ENCODE measurements at places on chromosomes 7 and 10.

DNA sequence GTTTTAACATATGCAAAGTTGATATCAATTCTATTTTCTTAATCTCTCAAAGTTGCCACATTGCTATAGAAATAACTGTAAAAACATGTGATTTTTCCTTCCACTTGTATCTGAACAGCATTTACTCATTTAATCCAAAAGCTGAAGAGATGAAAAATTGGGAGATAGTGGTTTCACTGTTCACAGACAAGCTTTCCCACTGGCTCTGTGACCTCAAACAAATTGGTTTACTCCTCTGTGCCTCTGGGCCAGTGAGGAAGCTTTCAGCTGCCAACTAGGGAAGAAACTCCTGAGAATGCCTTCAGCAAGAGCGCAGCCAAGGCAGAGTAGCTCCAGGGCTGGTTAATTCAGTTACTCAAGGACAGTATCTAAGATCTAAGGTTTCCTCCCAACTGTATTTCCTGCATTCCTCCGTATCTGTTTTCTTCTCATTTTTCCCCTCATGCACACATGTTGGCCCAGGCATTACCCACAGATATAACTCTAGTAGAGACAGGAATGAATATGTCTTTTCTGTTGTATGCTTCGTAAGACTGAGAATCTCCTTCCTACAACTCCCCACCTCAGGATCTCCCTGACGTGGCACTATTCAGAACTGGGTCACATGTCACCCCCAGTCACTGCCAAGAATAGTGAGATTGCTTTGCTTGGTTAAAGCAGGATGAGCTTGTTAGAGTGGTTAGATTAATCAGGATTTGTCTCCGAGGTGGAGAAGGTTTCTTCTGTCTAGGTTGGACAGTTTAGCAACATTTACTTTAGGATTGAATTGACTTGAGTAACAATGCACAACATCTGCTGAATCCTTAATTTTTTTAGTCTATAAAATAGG is 315.7 kb downstream of the NRG3 start:
- no peak for DNase-seq

- no peak for DNase-seq
Measured at GRCh38 chr10:122475591-122476332, 14.4 kb downstream of the HTRA1 start.

DNA sequence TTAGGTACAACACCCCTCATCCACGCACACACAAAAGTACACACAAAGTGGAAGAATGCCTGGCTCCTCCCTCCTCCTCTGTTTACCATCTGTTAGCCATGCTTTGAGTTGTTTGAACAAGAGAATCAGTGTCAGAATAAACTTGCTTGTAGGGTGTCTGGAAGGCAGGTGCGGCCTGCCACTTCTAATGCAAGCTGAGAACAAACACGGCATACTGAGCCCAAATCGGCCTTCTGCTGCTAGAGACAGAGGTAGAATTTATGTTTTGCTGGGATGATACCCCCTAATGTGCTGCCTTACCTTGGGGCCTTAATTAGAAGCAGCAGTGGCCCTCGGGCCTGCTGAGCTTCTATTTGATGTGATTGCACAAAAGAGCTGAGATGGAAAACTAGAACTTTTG is 24.9 kb upstream of the FAM180A start:
- DNase-seq, result no peak

- no peak for DNase-seq
Measured at GRCh38 chr10:29783201-29783947, 148.6 kb upstream of the SVIL start.

DNA sequence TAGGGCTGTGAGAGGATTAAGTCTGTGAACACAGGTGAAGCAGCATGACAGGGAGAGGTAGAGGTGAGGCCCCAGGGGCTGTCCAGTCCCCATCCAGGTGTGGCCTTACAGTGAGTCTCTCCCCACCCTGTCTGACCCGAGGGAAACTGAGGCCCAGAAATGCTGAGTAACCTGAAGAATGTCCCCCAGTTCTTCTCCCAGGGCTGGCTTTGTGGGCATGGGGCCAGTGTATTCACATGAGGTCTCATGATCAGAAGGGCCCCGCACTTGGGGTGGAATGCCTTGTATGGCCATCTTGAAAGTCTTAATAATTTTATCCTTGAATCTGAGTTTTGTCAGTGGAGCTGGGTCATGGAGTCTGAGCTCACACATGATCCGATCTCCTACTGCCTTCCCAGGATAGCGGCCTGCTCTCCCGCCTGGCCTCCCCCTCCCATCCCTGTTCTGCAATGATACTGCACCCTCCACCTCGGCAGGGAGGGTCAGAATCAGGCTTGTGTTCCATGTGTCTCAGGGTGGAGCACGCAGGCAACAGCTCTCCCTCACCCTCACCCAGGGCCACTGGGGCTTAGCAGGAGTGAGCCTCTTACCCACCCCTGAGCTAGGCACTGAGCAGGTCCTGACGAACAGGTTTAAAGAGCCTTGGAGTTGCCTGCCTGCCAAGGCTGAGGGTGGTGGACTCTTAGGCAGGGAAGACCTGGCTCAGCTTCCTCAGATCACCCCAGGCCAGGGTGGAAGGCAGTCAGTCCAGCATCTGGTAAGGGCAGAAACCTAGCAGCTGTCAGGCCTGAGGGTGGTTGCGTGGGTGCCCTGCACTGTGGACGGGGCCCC is 41.4 kb upstream of the NPFFR1 start:
- DNase-seq, result no peak

- DNase-seq, result no peak
Measured at GRCh38 chr10:77770868-77771175, 133.2 kb upstream of the KCNMA1 start.

DNA sequence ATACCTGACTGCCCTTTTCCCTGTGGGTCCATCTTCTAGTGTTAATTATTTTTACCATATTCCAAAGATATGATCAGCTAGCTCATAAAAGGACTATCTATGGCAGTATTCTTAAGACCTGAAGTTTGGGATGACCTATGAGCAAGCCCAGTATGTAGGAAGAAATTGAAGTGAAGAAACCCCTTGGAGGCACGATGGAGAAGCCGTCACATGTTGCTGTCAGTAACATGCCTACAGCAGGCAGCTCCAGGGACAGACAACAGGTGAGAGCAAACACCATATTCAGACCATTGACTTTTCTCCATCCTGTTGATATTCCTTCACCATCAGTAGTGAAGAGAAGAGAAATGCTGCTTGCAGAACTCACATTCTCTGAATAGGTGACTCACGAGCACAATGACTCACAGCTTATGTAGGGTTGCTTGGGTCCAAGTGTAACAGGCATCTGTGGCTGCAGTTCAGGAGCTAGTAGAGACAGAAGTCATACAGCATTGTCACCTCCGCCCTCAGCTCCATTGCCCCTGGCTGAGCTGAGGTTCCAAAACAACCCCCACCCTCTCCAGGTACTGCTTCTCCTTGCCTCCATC is 8.4 kb upstream of the LYZL2 start:
- DNase-seq, result peak; percentile 62

DNA sequence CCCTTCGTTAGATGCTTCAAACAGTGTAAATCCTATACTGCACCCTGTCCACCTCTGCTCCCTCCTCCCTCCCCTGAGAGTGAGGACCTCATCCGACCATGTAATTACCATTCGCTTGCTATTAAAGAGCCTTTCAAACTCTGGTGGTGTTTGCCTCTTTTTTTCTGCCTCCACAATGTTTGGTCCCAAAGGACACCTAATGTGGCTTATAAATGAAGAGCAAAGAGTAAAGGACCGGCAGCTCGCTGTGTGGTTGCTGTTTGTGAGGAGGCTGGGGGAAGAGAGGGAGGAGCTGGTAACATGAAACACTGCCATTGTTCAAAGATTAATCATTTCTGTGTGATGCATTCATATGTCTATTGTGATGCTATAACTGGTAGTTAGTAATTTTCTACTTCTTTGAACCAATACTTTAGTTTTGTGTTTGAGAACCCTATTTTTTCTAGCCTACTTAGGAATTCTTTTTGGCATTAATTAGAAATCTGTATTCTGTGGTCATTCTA is 27.9 kb downstream of the MTURN start:
- no peak for DNase-seq

- no peak for DNase-seq
Measured at GRCh38 chr7:80637911-80638765, at the start of gene CD36. TSS of gene CD36 (plus strand) at chr7:80638642. CDS start at chr7:80646741, 8,099 bp downstream.

GRCh38 chr10:115659616-115660015 is 566.5 kb downstream of the ATRNL1 start:
- DNase-seq, result no peak

GRCh38 chr10:113272511-113272910 is 280.3 kb upstream of the HABP2 start:
- no peak for DNase-seq

- no peak for DNase-seq
Measured at GRCh38 chr7:122691569-122692235, 7.2 kb downstream of the RNF133 start.

GRCh38 chr7:141354251-141354650 is 197.0 kb upstream of the AGK start:
- no peak for DNase-seq

GRCh38 chr7:65927489-65928448 is 54.2 kb downstream of the GUSB start:
- DNase-seq, result no peak

DNA sequence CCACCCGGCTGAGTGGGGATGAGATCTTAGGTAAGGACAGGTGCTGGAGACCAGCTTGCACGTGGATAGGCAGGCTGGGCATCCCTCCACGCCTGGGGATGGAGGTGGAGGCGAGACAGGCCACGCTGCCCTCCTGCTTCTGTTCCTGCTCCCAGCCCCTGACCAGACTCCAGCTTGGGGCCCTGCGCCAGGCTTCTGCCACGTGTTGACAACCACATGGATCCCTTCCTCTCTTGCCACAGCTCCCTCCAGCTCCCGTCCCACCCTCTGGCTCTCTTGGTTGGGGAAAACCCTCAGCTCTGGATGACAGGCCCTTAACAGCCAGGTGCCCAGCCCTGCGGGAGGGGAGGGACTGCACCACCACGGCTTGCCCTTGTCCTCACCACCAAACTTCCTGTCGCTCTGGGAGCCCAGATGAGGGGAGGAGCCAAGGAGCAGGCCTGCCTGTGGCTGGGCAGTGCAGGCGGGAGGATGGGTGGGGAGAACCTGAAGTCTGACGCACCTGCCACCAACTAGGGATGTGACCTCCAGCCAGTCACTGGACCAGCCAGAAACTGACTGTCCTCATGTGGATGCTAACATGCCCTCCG is 36.0 kb downstream of the KCNH2 start:
- DNase-seq, result peak; percentile 39

GRCh38 chr10:48517482-48517881 is 87.4 kb downstream of the ARHGAP22 start:
- no peak for DNase-seq

DNA sequence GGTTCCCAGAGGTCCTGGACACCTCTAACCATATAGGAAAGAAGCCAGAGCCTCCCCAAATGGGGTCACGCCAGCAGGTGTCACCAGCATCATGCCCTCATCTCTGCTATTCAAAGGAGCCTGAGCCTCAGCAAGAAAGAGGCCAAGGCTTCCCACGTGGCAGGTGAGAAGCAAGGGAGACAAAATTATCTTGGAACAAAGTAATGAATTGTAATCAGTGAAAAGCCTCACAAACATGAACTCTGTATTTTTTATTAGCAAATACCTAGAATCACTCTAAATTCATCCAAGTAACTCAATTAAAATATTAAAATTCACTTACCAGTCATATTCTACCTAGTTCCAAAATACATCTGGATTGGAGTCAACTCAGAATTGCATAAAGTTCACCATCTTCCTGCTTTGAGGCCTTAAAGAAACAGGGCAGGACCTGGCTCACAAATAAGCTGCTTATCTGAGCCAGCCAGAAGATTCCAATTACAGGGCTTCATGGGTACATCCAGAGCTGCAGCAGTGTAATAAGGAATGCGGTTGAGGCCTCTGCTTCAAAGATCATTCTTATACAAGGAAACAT is 68.7 kb downstream of the SGMS1 start:
- no peak for DNase-seq

GRCh38 chr7:124649397-124650014 is 116.1 kb downstream of the GPR37 start:
- no peak for DNase-seq

DNA sequence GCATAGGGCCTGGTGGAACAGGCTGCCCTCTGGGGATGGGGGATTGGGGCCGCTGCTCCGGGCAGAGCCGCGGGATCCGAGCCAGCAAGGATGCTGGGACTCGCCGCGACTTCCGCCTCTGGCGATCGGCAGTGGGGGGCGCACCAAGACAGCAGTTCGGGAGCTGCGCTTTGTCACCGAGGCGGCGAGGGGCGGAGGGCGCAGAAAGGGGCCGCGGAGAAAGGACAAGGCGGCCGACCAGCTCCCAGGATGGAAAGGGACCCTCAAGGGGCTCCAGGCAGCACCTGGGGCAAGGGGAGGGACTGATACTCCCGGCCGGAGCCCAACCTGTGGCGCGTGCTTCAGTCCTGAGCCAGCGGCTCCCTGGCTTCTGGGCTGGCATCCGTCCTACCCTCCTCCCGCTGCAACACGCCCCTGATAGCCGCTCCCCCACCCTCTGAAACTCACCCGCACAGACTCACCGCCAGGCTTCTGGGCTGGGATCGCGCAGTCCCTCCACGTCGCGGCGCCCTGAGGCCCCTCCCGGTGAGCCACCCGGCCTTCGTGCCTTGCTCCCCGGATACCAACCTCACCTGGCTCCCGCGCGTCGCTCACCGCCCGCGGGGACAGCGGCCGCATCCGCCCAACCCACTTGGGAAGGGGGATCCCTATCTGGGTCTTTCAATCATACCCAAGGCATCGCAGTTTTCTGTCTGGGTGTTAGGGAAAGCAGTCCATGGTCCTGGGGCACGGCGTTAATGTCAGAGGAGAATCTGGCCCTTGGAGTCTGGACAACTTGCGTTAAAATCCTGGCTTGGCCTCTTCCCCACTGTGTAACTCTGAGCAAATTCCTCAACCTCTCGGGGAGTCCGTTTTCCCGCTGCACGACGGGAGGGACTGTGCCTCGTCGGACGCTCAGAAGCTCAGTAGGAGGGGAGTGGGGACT is 7.0 kb upstream of the EVX1 start:
- no peak for DNase-seq

GRCh38 chr7:30549931-30550493 is 44.7 kb upstream of the GARS1 start:
- DNase-seq, result no peak

DNA sequence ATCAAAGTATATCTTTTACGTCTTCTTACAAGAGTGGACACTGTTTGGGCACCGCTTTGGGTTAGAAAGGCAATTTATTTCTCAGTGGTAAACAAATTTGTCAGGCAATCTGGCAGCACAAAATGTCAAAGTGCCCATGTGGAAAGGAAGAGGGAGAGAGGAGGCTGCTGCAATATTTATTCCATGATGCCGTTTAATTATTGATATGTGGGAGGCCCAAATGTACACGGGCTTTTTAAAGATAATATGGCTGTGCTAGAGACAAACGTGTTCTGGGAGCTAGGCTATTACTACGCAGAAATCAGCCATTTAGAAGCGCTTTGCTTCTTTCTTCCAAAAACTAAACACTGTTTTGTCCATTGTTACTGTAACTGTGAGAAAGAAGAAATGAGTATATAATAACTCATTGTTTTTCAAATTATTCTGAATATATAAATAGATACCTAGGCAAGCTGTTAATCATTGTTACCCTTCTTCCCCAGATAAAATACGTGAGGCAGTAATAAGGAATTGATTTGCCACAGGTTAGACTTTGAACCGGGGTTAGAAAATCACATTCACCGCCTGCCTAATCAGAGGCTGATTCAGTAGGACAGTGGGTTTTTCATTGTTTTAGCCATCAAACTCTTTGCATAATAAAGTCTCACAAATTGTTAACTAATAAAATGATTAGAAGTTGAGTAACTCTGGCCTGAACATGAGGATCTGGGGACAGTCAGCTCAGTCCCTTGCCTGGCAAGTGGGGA is 116.5 kb upstream of the FRMD4A start:
- DNase-seq, result no peak
